RKO (cell line): ENCODE measurements at places on chromosomes 1 and 21.
A peak's percentile ranks its signal among the peaks of the same experiment; 100 is the strongest.

DNA sequence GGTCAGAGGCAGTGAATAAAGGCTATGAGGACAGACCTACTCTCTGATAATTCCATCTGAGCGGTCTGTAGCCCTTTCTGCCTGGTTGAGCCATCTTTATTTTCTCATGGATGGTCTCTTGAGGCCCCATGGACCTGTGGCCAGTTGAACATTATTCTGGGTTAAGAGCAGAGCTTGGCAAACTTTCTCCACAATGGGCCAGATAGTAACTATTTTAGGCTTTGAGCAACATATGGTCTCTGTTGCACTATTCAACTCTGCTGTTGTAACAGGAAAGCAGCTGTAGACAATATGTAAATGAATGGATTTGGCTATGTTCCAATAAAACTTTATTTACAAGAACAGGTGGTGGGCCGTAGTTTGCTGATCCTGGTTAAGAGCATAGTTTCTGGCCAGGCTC is 62.7 kb downstream of the KAZN start:
- DNase-seq = no peak

DNA sequence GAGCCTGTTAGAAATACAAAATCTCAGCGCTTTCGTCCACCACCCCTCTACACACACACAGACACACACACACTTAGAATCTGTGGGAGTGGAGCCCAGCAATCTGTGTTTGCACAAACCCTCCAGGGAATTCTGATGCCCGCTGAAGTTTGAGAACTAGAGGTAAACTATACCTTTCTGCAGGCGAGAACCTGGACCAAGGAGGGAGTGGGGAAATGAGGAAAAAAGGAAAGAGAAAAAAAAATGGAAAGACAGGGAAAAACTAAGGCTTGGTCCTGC is 468 bp upstream of the NIBAN1 start:
- DNase-seq = no peak

- DNase-seq = no peak
Observed at GRCh38 chr1:13922466-13923110, 222.6 kb downstream of the PRDM2 start.

DNA sequence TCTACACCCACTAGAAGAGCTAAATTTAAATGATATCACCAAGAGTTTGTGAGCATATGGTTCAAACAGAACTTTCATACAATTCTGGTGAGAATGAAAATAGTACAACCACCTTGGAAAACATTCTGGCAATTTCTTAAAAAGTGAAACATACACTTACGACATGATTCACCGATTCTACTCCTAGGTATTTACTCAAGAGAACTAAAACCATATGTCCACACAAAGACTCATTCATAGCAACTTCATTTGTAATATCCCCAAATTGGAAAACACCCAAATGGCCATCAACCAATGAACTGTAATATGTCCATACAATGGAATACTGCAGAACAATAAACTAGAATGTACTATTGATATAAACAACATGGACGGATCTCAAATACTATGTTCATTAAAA is 51.2 kb upstream of the ADAM30 start:
- no peak for DNase-seq

- no peak for DNase-seq
Observed at GRCh38 chr21:32599091-32599490, 13.1 kb downstream of the CFAP298 start.

DNA sequence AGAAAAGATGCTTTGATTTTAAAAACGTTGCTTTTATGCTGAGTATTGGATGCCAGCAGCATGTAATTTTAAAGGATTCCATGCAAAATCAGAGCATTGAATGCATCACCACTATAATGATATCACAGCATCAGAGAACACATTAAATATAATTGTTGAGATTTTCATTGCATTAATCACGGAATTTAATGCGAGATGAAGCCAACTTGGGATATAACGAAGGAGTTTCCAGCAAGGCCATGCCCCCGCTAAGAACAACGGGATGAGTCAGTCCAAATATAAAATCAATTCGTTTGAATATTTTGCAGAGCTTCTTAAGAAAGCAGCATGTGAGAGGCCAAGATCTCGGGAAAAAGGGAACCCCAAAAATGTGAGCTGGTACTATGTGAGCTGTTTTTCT is 423.4 kb upstream of the CHRM3 start:
- no peak for DNase-seq

DNA sequence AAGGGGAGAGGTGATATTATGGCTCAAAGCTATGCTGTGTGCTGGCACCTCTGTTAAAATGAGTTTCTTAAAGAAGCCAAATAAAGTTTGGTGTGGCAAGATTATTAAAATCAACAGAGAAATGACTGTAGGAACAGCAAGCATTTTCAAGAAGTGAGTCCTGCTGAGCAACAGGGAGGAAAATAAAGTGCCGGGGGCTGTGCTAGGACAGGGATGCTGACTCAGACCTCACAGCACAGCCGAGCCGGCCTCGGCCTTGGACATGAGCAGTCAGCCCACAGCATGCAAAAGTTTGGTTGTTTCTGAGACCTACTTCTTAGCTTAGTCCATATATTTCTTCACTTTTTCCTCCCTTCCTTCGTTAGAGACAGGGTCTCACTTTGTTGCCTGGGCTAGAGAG is 19.2 kb downstream of the CNIH3 start:
- peak; percentile 34 for DNase-seq

DNA sequence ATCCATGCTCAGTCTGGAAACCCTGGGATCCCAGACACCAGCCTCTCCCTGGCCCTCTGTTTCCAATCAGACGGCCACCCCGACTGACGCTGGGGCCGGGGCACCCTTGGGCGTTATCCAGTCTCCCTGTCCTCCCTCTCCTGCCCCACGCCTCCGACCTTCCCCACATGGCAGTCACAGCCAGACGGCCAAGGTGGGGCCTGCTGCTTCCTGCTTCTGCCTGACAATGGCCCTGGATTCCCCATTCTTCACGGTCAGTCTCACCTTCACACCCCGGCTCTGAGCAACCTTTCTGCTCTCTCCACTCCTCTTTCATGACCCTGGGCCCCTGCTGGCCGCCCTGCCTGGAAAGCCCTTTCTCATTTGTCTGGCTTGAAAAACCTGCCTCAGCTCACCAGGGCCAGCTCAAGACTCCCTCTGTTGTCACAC is 6.6 kb downstream of the GNG4 start:
- no peak for DNase-seq

GRCh38 chr1:16351456-16351993 is 755 bp downstream of the FBXO42 start:
- DNase-seq = no peak
